ENCODE measurements at places on chromosomes 11 and 22.

GRCh38 chr11:2704356-2704755 is 4.6 kb upstream of the KCNQ1OT1 start:
- DNase-seq = no peak

DNA sequence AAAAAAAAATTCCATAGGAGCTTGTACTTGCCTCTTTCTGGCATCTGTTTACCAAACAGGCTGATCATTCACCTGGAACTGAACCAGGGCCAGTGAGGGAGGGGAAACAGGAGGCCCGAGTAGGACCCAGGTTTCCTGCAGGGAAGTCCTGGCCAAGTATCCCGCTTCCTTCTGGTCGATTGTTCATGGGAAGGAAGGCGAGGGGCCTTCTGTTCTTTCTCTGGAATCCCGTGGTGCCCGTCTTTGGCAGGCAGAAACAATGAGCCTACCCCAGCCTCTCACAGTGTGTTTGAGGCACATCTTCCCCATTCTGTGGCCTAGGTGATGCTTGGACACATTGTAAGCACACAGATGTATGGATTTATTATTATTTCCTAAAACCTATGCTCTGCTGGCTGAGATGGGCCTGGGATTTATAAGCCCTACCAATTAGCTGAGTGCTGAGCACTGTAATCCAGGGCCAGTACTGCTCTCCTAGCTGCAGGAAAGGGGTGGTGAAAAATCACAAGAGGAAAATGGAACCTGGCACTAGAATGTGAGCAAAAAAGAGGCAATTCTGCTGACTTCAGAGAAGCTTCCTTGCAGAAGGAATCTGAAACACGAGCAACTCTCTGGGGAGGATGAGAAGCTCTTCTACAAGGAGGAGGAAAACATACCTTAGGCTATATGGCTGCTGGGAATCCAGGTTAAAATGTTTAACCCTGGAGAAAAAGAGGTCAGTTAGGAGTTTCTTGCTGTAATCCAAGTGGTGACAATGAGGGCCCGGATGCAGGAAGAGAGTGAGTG is 53.5 kb downstream of the PRR5L start:
- no peak for DNase-seq

DNA sequence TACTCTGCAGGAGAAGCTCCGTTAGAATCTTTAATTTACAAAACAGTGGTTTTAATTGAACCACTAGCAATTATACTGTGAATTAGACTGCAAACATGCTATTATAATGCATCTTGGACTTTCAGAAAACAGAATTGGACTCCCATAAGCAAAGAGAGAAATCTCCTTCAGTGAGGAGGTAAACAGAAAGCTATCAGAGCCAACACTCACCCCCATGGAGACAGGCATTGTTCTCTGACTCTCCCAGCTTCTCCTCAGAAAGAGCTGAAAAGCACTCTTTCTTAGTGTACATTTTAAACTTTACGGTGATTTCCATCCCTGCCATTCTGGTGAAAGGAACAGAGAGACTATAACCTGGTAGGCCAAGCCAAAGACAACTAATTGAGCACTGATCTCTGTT is 176.9 kb downstream of the GRIA4 start:
- no peak for DNase-seq

DNA sequence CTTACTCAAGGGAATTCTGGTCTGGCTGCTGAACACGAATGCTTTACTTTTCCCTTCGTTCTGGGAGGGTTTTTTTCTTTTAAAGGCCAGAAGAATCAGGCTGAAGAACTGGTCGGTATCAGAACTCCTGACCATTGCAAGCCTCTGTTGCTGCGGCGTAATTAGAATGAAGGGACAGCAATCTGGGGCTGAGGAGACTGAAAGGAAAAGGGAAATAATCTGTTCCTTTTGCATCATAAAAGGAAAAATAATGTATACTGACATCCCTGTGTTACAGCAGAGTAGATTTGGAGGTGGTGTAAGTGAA is 670 bp downstream of the SC5D start:
- no peak for DNase-seq

DNA sequence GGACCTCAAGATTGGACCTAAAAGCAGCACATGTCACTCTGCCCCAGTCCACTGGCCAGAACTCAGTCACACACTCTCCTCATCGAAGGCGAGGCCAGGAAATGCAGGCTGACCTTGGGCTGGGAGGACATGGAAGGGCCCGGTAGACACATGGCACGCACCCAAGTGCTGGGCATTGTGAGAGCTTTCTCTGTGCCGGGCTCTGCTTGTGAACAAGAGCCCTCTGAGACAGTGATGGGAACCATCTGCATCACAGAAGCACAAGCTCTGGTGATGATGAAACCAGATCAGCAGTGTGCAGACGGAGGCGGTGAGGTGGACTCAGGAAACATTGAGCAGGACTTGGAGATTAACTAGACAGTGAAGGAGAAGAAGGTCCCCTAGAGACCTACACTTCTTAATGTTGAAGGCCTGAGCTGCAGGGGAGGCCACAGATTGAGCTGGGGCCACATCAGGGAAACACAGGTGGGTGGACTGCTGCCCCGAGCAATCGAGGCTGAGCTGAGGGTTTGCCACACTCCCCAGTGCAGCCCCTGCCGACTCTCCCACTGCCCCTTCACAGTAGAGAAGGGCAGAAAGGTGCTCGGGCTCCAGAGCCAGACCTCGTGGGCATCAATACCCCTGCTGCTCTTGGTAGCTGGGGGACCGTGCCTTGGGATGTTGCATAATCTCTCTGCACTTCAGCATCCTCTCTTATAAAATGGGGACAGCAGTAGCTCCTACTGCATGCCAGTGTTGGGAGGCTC is 1460.5 kb downstream of the TBC1D22A start:
- DNase-seq = no peak
